ENCODE measurements at places on chromosomes 3 and 15. TPM values are rescaled to one million over a fixed set of nuclear protein-coding genes. Genes with fewer than 3 reads are reported as not detected.

- DNase-seq, result no peak
These were observed at the start of gene PPM1M for GRCh38 chr3:52245322-52246263. Gene PPM1M, plus strand, starts transcription at chr3:52245759. Its CDS starts 66 bp downstream, at chr3:52245825.

GRCh38 chr3:8436661-8437287 lies 64.8 kb upstream of the LMCD1 start:
- no peak for DNase-seq

GRCh38 chr3:160661660-160662059 lies 15.3 kb upstream of the ARL14 start:
- peak; percentile 74 for DNase-seq

DNA sequence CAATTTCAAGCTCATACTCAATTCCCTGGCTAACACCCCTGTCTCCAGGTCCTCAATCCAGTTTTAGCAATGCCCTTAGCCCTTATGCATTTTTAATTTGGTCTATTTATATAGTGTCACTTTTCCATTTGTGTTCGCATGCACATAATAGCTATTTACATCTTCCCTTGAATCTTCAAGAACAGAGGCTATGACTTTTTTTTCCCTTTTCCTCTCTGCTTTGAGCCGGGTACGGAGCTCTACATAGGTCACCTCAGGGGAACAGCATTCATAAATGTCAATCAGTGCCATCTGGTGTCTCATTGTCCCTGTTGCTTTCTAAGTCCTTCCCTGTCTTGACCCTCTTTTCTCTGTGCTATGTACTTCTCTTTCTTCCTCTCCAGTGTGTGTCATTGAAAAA lies 26.5 kb upstream of the ACTC1 start:
- no peak for DNase-seq

- DNase-seq, result peak; percentile 80
These were observed at the start of gene ITGB5 for GRCh38 chr3:124887177-124887931. Gene ITGB5, minus strand, starts transcription at chr3:124887365. Its CDS starts 365 bp downstream, at chr3:124887000.

DNA sequence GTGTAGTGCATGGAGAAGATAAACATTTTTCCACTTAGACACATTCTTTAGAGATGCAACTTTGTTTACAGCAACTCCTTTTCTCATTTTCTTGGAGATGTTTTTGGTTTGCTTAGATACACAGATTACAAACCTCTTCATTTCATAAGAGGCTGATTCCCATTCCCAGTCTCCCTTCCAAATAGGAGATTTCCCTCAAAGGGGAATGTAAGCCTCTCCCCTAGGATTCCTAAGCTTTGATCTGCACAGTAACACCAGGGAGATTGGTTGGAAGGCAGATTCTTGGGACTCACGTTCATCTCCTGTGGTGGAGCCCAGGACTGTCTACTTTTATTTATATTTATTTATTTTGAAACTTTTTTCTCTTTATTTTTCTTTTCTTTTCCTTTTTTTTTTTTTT lies 63.2 kb downstream of the MCTP2 start:
- DNase-seq, result peak; percentile 17

GRCh38 chr3:13016083-13016720 lies 57.0 kb downstream of the IQSEC1 start:
- DNase-seq, result no peak

DNA sequence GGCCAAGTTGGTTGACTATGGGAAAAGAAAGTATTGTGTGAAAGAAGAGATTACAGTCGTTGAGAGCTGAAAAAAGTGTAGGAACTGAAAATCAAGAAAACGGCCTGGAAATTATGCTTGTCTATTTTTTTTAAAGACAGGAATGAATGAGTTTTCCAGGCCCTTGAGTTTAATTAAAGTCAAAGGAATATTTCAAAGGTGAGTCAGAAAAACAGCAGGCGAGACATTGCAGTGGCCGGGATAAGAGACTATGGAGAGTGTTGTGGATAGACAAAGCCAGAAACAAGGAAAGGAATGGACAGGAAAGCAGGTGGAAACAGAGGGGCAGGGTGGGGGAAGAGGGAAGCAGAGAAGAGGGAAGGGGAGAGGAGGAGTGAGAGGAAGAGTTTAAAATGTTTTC lies 275.1 kb upstream of the LRTM1 start:
- DNase-seq, result no peak

DNA sequence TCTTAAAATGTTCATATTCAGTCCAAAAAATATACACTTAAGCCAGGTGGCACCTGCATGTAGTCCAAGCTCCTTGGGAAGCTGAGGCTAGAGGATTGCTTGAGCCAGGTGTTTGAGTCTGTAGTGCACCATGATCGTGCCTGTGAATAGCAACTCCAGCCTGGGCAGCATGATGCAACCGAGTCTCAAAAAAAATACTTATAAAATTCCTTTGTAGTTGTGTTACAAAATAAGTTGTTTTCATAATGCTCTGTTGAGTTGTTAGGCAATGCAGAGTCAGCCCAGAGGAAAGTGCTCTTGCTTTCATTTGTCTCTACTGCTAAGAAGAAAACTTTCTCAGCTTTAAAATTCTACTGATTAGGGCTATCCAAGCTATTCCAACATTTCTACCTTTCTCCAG lies 442.8 kb upstream of the ARRDC4 start:
- no peak for DNase-seq

DNA sequence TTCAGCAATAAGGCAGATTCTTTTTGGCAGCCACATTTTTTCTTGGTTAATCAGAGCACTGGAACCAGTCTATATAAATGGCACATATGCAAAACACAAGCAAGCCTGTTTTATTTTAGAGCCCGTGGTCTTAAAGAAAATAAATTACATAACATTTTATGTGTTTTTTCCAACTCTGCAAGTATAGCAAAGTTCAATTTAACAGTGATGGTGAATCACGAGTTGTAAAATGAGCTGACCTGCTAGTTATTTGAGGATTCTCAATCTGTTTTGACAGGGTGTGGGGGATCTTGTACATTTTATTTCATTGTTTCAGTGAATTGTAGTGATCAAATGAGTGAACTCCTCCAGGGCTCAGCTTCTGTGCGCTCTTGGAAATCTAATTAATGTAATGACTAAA lies 2.7 kb downstream of the ARHGEF26 start:
- no peak for DNase-seq

DNA sequence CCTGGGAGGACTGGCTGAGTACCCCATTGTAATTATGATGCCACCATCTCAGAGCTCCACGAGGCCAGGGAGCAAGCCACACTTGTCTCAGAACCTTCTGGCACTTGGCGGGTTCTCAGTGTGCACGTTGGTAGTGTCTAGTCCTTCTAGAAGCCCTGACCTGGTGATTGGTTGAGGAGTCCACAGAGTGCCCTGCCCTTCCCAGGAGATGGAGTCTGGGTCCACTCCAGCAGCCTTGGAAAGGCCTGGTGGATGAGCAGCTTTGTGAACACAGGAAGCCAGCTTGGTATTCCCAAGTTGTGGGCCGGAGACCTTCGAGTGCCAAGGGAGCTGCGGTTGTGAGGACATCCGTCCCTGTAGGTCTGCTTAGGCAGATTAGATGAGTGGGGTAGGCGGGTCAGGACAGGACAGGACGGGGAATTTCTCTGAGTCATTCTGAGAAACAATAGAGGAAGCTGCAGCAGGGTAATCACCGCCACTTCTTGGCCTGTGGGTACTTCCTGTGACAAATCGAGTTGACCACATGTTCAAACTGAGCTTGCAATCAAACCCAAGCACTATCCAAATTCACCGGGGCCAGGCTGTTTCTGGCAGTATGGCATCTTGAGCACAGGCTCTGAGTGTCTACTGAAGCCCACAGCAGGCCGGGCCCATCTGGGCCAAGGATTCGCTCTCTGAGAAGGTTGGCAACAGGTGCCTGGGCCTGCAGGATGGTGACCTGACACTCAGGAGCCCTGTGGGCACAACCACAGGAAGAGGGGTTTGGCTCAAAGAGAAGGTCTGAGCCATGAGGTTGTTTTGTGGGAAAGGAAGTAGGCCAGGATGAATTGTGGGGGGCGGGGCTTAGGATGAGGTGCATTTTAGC lies 71.5 kb upstream of the PLXNA1 start:
- peak; percentile 99 for DNase-seq

The WNT7A gene
- total RNA-seq, result not detected

The SNTN gene
- not detected for total RNA-seq

The IL17RD gene
- 0.55 TPM for total RNA-seq

The SERPINI2 gene
- 0.12 TPM for total RNA-seq

All from H4 (cell line).